Right lobe of liver (tissue), 6 donors: ENCODE measurements at places on chromosomes 1 and 21. TPM values are rescaled to one million over a fixed set of nuclear protein-coding genes. Genes with fewer than 3 reads are reported as not detected.

DNA sequence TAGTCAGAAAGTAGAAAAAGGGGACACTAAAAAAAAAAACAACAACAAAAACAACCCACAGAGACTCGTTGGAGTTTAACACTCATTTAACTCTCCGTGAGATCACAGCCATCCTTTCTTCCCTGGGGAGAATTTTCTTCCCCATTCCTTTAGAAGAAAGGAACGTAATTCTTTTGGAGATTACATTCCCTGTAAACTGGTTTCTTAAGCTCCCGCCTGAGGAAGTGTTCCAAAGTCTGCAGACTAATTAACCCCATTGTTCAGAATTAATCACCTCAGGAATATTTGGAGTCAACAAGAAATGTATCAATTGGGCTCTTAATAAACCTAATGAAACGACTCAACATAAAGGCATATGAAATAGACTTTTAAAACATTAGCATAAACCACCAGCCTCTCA, 228.2 kb upstream of the CSF3R start:
- no peak for DNase-seq

- no peak for DNase-seq
Observed at GRCh38 chr1:68322096-68322495, 89.8 kb upstream of the WLS start.

DNA sequence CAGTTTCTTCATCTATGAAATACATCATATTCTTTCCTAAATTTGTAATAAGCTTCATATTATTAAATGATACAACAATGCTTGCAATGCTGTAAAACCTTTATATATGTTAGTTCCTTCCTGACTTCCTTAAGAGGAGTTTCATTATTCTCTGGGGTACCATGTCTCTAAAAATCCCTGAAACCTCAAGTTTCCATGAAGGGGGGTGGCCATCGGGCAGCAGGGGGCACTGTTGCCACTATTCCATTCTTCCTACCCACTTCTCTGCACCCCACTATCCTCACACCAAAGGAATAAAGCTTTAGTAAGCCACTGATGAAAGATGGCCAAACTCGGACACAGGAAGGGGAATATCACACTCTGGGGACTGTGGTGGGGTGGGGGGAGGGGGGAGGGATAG, 9.0 kb upstream of the DMRTB1 start:
- DNase-seq, result no peak

GRCh38 chr21:39340687-39341086, 8.2 kb downstream of the HMGN1 start:
- no peak for DNase-seq

DNA sequence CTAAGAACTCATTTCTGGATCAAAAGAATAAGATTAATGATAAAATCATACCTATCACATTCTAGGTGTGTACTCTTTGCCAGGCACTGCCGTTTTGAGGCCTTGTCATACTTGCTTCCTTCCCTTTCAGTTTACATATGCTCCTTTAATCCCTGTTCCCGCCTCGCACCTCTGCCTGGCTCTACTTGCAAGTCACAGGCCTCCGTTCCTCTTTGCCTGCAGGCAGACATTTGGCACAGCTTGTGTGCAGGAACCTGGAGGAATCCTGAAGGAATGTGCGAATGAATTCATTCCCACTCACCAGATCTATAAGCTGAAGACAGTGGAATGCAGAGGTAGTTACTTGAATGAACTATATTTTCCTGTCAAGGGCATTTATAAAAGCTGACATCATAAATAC, 13.8 kb downstream of the WLS start:
- DNase-seq, result no peak

GRCh38 chr1:2590233-2591141, 3.9 kb downstream of the PRXL2B start:
- DNase-seq, result peak; percentile 53

- DNase-seq, result no peak
Observed at GRCh38 chr1:27299385-27300271, 22.3 kb upstream of the TMEM222 start.

DNA sequence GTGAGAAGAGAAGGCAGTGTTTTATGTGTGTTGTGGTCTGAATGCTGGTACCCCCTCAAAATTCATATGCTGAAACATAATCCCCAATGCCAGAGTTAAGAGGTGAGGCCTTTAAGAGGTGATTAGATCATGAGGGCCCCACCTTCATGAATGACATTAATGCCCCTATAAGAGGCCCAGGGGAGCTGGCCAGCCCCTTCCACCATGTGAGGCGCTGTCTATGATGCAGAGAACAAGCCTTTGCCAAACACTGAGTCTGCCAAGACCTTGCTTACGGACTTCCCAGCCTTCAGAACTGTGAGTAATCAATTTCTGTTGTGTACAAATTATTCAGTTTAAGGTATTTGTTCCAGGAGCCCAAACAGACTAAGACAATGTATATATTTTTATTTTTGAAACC, 20.2 kb downstream of the CAPZB start:
- DNase-seq, result no peak

DNA sequence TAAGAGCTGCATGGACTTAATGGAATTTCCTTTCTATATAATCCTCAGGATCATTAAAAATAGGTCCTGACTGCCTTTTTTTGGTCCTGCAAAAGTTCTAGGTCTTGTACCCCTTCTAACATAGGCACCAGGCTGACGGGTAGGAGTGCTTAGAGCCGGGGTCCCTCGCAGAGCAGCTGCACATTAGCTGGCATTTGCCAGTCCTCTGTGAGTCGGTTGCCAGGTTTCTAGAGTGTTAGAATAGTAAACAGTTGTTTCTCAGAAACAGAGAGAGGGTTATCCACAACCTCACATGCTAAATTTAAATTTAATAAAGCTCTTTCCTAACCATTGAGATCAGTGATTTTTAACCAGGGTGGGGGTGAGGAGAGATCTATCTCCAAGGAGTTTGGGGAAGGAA, 35.4 kb upstream of the HEATR1 start:
- no peak for DNase-seq

DNA sequence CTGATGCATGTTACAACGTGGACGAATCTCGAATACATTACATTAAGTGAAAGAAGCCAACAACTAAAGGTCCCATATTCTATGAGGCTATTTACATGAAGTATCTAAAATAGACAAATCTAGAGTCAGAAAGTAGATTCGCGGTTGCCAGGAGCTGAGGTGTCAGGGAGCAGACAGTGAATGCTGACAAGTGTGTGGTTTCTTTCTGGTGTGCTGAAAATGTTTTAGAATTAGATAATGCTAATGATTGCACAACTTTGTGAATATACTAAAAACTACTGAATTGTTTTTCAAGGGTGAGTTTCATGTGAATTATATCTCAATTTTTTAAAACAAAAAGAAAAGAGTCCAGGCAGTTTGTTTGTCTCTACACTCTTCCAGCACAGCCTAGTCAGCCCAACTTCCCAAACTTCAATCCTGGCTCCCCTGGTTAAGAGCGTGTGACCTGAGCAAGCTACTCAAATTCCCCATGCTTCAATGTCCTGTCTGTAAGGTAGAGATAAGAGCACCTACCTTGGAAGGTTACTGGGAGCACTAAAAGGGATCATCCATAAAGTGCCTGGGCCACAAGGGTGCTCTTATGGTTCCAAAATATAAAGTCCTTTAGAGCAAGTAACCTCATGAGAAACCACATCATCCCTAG, 20.9 kb downstream of the HLCS start:
- DNase-seq, result no peak

DNA sequence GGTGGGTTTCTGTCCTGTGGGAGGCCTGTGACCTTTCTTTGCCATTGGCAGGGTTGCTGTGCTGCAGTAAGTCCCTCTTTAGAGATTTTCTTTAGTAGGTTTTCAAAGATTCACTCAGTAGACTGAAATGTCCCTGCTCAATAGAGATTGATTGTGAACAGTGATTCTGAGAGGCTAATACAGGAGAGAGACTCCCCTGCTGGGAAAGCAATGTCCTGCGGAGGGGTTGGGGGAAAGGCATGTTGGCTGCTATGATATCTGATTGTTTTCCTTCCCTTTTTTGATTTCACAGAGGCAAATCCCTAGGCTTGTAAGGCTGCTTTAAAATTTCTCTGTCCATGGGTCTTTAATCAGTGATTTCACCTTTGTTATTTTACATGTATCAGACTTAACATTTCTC, 589.9 kb downstream of the ADGRL2 start:
- no peak for DNase-seq

- peak; percentile 18 for DNase-seq
Observed at GRCh38 chr1:44605914-44606615, 68.2 kb downstream of the TMEM53 start.

DNA sequence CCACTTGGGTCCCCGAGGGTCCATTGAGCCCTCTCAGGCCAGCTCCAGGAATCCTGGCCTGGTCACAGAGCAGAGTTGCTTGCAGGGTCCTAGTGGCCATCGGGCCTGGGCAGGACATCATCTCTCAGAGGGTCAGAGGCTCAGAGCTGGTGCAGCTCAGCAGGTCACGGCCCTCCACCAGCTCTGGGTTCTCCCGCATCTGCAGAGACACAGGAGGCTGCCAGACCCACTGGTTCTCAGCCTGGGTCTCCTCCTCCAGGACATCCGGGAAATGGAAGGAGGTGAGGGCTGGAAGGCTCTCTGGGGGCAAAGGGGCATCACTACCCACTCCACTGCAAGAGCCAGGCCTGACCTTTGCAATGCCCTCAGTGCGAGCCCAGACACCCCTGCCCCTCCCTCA, 6.5 kb downstream of the TMEM54 start:
- peak; percentile 47 for DNase-seq

The G0S2 gene
- total RNA-seq, result 714 TPM

The CD164L2 gene
- total RNA-seq, result not detected

The GJB5 gene
- total RNA-seq, result not detected

The RYR2 gene
- 0.21 TPM for total RNA-seq

The NBPF10 gene
- total RNA-seq, result 1.2 TPM

The PPP1R15B gene
- 34.7 TPM for total RNA-seq

The CELA3A gene
- total RNA-seq, result not detected

The PRAMEF12 gene
- total RNA-seq, result not detected

The BGLAP gene
- not detected for total RNA-seq

The PNRC2 gene
- 24.4 TPM for total RNA-seq

The SPATA45 gene
- total RNA-seq, result not detected
